ENCODE measurements at places on chromosomes 1 and 21. TPM values are rescaled to one million over a fixed set of nuclear protein-coding genes. Genes with fewer than 3 reads are reported as not detected.

ATP6V1G3 gene
- not detected for total RNA-seq

GRCh38 chr1:169200319-169200718, 93.8 kb downstream of the ATP1B1 start:
- DNase-seq: no peak

- no peak for DNase-seq
These were observed 420.4 kb upstream of the RUNX1 start for GRCh38 chr21:35469498-35469897.

GRCh38 chr1:193406901-193407300, 220.5 kb upstream of the B3GALT2 start:
- DNase-seq: no peak

- DNase-seq: no peak
These were observed 20.9 kb upstream of the RGL1 start for GRCh38 chr1:183783767-183784637.

DNA sequence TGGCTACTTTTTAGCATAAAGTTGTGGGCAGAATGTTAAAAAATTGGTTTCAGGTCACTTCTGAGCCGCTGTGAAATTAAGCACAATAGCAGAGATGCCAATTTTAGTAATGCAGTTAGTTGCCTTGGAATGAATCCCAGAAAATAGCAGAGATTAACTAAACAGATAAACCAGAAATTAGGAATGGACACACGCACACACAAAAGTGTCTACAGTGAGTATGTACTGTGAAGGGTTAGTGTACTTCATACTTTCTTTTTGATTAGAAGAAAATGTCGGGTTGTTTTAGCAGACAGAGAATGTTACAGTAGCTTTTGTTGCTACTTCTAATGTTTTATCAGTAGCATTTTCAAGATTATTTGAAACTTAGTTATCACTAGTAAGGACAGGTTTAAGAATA, 106.7 kb downstream of the LEPR start:
- no peak for DNase-seq

DNA sequence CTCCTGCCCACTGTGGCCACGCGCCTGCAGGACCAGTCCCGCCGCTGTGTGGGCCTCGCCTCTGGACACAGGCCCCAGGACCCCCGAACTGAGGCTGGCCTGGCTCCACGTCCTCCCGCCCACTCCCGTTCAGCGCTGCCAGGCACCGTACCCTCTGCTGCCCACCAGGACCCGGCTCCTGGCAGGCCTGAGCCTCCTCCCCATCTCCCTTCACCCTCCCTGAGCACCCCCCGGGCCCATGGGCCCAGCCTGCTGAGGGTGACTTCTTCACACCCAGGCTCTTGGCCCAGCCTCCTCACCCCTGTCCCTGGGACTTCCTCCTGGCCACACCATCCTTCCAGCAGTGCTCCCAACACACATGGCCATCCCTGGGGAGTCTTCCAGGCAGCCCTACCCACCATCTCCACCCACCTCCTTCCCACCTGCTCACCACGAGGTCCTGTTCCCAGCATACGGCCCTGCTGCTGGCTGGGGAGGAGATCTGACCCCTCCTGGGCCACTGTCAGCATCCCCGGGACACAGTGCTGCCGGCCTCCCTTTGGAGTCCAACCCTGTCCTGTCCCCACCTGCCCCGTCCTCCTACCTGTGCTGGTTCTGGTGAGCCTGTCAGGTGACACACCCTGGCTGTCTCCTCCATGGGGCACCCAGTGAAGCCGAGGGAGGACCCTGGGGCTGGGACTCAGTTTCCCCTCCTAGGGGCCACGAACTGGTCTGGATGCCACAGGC, 53.7 kb downstream of the SLX9 start:
- peak; percentile 48 for DNase-seq

DNA sequence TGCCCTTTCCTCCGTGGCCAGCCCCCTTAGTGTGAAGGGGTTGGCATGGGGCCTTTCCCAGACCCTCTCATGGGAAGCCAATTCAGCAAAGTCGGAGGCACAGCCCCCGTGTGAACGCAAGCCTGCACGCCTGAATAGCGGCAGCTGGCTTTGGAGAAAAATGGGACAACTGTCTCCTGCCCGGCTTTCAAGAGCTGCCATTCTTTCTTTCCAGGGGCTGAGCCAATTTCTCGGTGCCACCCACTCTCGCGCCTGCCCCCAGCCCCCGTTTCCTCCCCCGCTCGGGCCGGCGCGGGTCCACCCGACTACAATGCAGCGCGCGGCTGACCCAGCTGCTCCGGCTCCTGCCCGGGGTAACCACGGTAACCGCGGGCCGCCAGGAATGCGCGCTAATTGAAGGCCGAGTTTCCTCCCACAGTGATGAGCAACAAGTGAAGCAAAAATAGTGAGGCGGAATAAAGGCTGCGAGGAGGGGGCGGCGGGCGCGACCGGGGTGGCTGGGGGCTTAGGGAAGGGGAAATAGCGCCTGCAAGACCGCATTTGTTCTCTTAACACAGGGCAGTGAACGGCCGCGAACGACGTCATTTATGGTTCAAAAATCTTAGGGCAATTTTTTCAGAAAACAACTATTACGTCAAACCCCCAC, 27.8 kb downstream of the ILDR2 start:
- DNase-seq: peak; percentile 40

ZBTB8B gene
- total RNA-seq: not detected

DNA sequence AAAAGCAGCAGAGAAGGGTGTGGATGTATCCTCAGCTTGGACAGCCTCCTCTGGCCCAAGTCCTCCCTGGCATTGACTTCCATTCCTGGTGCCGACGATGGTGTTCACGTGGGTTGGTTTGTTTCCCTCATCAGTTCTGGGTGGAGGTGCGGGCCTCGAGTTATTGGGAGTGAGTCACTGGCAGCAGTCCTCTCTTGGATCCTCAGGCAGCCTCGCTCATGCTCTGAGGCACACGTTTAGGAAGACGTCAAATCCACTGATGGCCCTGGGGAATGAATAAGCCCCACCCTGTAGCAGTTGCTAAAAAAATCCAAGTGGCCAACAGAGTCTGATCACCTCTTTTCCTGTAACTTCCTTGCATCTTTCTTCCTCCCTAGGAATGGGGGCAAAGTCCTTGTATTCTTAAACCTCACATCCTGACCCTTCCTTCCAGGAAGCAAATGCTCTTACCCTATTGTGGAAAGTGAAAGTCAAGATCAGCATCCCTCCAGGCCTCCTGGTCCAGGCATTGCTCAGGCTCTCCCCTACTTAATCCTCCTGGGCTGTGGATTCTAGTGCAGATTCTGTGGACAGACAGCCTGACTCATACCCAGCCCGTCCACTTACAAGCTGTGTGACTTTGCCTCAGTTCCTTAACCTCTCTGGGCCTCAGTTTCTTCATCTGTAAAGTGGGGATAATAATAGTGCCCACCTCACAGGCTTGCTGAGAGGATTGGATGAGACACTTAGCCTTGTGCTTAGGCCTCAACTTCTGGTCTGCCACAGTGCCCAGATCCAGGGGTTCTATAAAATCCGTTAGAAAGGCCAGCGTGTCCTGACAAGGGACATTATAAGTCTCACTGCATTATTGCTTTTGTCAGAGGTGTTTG, 111.1 kb downstream of the TLR5 start:
- peak; percentile 10 for DNase-seq

CR1L gene
- total RNA-seq: not detected

DNA sequence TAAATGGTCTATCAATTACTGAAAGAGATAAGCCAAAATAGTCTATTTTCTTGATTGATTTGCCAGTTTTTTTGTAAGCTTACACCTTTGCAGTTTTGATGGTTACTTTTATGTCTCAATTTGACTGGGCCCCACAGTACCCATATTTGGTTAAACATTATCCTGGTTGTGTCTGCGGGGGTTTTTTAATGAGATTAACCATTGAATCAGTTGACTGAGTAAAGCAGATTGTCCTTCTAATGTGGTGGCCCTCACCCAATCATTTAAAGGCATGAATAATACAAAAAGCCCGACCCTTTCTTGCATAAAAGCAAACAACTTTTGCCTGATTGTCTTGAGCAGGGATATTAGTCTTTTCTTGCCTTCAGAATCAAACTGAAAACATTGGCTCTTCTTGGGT, 650.0 kb upstream of the RGS18 start:
- DNase-seq: no peak

GRCh38 chr21:33434770-33435360, 31.7 kb downstream of the IFNGR2 start:
- no peak for DNase-seq

- DNase-seq: peak; percentile 57
These were observed 135.4 kb downstream of the PROX1 start for GRCh38 chr1:214123061-214123784.

GRCh38 chr1:17881761-17882160, 126.6 kb downstream of the ACTL8 start:
- no peak for DNase-seq

- DNase-seq: no peak
These were observed 7.9 kb downstream of the RPL11 start for GRCh38 chr1:23699280-23700179.

GRCh38 chr1:182869241-182869666, 30.1 kb downstream of the DHX9 start:
- no peak for DNase-seq

- DNase-seq: no peak
These were observed 14.8 kb upstream of the COL11A1 start for GRCh38 chr1:103122983-103123720.

DNA sequence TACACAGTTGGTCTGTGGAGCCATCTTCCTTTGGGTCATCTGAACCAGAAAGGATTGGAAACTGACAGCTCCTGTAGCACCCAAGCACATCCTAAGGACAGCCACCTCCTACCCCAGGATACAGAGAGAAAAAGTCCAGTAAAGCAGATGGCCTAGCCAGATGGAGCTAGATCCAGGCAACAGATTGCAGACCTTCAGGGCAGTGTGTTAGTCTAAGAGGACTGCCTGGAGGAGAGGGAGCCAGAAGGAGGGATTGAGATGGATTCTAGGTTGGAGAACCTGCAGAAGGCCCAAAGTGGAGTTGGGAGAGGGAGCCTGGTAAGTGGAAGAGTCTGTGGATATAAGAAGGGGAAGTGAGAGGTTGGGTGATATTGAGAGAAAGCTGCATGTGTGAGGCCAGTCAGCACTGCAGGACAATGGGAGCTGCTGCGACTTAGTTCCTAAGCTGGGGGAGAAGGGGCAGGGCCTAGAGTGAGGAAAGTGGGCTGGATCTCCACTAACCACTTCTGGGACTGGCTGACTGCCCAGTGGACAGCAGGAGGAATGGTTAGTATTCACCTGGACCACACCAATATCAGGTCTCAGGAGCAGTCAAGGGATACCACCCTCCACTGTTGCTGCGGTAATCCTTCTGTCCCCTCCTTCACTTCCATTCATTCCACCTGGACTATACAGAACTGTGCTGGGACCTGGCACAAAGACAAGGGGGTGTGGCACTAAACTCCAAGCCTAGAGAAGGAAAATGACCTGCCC, 13.4 kb downstream of the BCAN start:
- no peak for DNase-seq

GRCh38 chr1:33244809-33245186, 11.5 kb upstream of the ZNF362 start:
- no peak for DNase-seq

DNA sequence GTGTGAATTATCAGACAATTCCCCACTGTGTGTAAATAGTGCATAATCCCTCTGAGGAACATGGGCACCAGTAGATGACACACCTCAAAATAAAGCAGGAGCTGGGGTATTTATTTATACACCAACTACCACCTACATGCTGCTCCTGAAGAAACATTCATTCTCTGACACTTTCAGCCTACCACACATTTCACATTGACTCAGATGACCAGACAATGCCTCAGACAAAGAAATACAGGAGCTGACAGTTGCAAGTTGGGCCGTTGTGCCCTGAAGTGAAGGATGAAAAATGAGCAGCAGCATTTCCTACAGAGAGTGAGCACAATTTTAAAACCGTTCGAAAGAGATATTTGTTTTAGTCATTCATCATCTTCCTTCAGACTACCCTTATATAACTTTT, 63.2 kb downstream of the RGS2 start:
- DNase-seq: no peak

RPTN gene
- not detected for total RNA-seq

DNA sequence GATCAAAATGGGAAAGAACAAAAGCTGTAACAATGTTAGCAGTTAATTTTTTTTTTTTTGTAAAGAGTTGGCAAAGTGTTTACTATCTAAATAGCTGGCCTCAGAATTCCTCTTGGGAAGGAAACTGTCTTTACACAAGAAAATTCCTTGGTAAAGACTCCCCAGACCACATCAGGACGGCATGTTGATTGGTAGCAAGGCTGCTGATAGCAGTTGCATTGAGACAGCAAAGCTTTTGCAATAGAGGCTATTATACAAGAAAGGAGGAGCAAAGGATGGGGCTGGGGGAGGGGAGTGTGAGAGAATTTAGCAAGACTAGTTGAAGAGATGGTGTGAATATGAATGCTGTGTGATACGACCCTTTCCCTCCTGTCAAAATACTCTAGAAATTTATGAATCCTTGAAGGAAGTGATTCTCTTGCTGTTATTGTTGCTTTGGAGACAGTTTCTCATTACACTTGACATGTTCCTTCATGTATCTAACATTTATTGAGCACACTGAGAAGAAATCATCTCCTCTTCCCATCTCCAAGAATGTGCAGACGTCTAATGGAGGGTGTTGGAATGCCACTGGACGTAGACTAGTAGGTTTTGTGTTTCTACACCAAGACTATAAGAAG, 355.6 kb downstream of the SIPA1L2 start:
- DNase-seq: no peak

DNA sequence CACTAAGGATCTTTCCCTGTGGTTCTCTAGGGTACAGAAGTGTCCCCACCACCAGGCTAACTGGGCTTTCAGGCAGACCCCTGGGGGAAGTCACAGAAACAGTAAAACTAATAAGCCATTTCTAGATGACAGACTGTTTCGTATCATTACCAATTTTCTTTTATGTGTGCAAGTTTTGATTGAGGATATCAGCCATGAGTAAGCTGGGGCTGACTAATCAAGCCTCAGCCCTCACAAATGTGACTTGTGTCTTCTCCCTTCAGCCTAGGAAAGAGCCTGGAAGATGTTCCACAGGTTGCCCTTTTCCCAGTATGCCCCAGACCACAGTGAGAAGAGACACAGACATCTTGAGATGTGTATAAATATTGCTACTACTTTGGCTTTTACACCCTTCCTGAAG, 10.5 kb downstream of the PTGFRN start:
- DNase-seq: no peak

DNA sequence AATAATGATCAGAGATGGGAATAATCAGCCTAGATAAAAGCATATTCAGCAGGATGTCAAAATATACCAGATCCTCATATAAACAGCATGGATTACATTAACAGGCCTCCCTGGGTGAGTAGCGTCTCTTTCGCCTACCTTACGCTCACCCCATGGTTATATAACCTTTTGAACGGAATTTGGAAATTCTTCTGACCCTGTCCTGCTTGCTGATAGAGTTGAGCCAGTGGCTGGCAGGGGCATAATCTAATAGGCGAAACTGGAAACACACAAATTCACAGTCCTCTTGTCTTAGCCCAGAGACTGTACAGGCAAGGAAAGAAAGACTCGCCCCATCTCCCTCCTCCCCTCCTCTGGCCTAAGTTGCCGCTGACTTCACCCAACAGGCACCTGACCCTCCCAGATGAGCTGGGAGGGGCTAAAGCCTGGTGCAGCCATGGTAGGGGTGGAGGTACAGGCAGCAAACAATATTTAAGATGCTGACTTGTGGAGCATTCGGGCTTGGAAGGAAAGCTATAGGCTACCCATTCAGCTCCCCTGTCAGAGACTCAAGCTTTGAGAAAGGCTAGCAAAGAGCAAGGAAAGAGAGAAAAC, at the start of gene ANGPTL7:
ANGPTL7 (plus strand) TSS at position 498 of the 594 bp plus-strand sequence. CDS start 225 bp downstream, outside the sequence.
- no peak for DNase-seq
